Stimulated activated CD4-positive, alpha-beta T cell treated with anti-CD3 and anti-CD28 coated beads, Interleukin-4, amount 100 ng/mL, for 1 hour (primary cell): ENCODE measurements at places on chromosomes 6 and 20.

GRCh38 chr6:160791981-160792418 lies 90.0 kb downstream of the PLG start:
- DNase-seq: no peak

- no peak for DNase-seq
These were observed 19.1 kb upstream of the SPTLC3 start for GRCh38 chr20:12989586-12990115.

GRCh38 chr20:19756761-19757486 lies 1.1 kb upstream of the RIN2 start:
- DNase-seq: no peak

DNA sequence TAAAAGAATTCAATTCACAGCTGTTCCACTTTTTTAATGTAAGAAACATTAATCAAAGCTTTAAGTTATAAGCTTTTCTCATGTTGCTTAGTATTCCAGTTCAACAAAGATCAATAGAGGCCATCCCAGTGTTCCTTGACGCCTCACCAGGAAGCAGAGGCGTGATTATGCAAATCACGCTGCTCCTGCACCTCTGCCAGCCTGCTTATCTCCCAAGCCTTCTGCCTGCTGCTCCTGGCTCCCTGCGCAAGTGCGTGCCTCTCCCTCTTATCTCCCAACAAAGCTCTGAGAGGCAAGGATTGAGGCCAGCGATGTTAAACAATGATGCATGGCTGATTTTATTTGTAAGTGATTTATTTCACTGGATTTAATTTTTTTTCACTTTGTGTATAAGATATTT lies 42.8 kb downstream of the INSM1 start:
- no peak for DNase-seq

GRCh38 chr6:108222064-108222463 lies 38.8 kb downstream of the SNX3 start:
- DNase-seq: no peak
